ENCODE measurements at places on chromosomes 12 and 14. TPM values are rescaled to one million over a fixed set of nuclear protein-coding genes. Genes with fewer than 3 reads are reported as not detected.

DNA sequence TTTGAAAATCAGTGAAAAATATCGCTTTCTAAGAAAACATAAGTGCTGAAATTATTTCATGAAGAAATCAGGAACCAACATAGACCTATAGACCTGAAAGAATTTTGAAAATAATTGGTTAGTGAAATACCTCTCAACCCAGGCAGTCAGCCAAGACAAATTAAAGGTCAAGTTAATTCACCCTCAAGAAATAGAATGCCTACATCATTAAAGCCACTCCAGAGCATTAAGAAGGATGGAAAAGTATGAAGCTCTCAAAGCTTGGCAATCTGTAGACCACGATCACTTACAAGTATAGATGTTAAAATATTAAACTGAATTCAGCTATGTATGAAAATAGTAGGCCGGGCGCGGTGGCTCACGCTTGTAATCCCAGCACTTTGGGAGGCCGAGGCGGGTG is 48.3 kb downstream of the SFSWAP start:
- no peak for DNase-seq

GRCh38 chr14:60648249-60648933 is 886 bp downstream of the SIX1 start:
- no peak for DNase-seq

- DNase-seq = no peak
These were observed 25.8 kb upstream of the TMCC3 start for GRCh38 chr12:94676031-94676641.

DNA sequence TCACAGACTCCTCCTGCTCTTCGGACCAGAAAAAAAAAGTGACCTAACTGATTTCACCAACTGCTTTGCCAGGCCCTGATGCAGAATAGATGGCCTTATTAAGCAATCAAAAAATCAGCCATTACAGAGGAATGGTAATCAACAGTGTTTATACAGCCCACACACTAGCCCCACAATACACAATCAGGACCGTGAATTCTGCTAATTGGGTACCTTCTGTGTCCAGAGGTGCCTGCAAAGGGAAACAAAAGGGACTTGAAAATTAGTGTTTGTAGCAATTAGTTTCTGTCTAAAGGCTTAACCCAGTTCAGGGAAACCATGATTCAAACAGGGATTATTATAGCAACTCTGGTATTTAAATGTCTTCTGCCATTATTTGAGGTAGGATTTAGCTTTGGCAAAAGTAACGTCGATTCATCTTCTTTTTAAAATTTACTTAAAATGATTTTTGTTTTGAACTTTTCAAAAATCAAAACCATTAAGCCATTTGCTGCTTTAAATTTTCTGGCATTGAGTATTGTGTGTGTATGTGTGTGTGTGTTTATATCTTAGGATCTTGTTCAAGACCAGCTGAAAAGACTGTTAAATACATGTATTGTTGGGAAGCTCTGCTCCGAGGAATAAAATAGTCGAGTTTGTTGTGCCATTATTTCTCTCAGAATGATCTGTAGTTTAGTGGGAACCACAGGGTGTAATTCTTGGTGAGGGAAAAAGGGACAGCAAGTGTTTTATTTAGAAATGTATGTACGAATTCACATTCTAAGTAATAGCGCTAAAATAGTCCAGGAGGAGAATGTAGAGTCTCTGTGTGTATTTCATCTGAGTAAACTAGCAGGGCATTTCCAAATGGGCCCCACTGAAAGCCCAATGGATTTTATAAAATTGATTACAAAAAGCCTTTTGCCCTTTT is 156.1 kb downstream of the PTCSC3 start:
- DNase-seq = no peak

MOK gene
- 42.0 TPM for polyA plus RNA-seq

DNA sequence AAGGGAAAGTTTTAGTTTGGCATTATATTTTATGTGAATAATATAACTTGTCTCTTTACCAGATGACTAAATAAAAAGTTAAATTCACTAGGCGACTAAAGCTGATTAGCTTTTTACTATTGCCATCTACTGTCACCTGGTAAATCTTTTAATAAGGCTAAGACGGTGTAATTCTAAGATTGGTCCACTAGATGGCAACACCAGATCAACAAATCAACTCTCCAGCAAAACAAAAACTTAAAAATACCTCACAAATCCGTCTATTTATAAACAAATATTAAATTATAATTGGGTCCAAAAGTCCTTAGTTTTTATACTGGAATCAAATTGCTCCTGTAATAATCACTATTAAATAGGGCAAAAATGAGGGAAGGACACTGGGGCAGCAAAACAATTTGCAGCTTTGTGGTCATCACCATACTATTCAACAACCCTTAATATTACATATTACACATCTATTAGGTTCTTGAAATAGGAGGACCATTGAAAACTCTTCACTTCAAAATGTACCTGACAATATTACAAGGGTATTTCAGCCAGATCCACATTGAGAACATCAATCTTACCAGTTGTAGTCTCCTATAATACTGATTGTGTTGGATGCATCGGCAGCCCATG is 47.9 kb downstream of the GALC start:
- peak; percentile 20 for DNase-seq

MANSC4 gene
- polyA plus RNA-seq = 0.89 TPM

GRCh38 chr14:76245097-76245496 is 93.4 kb downstream of the GPATCH2L start:
- DNase-seq = no peak

DNA sequence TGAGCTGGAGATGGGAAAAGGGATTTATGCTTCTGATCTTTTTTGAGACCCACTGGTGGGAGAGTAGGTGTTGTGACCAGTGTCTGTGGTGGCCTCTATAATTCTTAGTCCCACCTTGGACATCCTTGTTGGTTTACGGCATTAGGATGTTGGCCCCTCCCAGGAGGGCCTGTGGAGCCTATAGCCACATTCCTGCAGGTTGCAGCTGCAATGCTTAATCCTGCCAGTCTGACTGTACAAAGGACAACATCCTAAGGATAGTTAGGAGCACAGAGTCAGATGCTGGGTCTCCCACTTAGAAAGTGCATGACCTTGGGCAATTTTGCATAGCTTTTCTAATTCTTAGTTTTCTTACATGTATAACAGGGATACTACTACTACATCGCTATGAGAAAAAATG is 150.9 kb upstream of the SLC38A2 start:
- no peak for DNase-seq

JPH4 gene
- 13.5 TPM for polyA plus RNA-seq

DTX1 gene
- 14.5 TPM for polyA plus RNA-seq

DNA sequence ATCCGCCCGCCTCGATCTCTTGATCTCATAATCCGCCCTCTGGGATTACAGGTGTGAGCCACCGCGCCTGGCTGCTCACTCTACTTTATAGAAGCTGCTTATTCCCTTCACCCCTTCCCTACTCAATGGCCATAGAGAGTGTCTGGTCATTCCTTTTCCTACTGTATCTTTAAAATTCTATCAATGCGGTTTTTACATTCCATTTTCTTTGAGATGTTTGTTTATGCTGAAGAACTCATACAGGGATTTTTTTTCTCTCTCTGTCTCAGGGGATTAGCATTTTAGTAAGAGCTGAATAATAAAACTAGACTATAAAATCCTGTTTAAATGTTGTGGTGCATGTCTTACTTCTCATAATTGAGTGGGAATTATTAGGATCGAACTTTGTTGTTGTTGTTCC is 218.6 kb upstream of the FOXN3 start:
- DNase-seq = no peak

DNA sequence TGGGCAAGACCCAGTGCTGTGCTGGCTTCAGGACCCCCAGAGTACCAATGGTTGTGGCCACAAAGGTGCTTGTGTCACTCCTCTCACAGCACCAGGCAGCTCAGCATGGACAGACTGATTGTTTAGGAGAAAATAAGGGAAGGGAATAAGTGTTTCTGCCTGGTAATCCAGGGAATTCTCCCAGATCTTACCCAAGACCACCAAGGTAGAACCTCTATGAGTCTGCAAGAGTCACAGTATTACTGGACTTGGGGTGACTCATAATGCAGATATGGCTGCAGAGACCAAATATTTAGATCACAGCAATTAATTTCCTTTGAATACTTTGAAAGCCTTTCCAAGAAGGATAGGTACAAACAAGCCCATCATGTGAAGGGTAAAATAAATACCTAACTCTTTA is 1178.3 kb upstream of the FLRT2 start:
- no peak for DNase-seq

DNA sequence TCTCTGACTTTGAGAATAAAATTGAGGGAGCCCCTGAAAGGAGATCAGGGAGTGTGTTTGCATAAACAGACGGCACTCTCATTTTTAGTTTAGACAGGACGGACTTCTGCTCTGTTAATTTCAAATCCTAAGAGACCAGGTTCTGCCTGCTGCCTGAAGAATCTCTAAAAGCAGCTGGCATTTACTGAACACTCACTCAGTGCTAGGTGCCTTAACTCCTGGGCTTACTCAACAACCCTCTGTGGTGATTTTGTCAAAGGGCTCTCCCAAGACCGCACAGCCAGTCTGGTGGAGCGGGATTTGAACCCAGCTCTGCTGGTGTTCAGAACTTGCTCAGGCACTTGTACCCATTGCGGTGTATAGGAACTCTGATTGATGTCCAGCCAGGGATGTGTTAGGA is 2.2 kb downstream of the ORAI1 start:
- DNase-seq = no peak

PLEKHD1 gene
- polyA plus RNA-seq = 3.8 TPM

- DNase-seq = no peak
These were observed 27.3 kb downstream of the SPRING1 start for GRCh38 chr12:116710370-116711150.

- DNase-seq = no peak
These were observed 2.1 kb upstream of the RNASE13 start for GRCh38 chr14:21036751-21037150.

DNA sequence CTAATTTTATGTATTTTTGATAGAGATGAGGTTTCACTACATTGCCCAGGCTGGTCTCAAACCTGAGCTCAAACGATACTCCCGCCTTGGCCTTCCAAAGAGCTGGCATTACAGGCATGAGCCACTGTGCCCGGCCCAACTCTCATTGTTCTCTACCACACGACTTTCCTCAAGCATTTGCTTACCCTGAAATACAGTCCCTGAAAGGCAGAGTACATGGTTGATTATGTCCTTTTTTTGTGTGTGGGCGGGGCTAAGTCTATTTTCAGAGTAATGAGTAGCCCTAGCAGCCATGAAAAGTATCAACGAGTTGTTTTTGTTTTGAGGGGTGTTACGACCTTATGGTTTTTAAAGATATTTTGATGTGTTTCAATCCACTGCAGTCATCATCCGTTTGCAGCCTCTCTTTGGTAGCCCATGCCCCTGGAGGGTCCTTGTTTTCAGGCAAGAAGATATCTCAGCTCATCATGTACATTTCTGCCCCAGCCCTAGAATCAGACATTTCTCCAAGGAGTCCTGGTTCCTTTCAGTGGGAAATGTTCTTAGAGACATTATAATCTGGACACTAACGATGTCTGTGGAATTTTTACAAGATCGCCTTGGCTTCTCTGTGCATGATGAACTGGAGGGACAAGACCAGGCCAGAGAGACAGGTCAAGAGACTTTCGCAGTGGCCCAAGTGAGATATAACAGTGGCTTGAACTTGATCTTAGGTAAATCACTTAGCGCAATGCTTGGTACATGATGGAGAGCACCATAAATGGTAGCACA is 8.7 kb downstream of the ACACB start:
- DNase-seq = no peak

DNA sequence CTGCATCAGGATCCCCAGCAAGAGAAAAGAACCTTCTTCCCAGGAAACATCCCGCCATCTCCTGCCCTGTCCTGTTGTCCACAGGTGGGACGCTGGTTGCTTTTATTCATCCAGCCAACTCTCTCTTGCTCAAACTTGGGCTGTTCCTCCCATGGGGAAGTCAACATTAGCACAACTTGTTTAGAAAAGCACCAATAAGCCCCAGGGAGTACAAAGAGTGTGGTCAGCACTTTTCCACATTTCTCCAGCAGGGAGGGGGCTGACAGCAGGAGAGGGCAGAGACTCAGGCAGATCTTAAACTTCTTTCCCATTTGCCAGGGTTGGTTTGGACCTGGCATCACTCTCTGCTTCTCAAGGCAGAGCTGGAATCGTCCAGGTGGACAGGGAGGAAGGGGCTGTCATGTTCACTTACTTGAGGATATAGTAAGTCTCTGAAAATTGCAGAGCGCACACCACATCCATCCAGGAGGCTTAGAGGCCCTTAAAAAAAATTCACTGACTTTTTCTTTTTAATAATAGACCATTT is 74.9 kb downstream of the RBM19 start:
- no peak for DNase-seq

TAS2R7 gene
- not detected for polyA plus RNA-seq

GPR132 gene
- 0.71 TPM for polyA plus RNA-seq

DNA sequence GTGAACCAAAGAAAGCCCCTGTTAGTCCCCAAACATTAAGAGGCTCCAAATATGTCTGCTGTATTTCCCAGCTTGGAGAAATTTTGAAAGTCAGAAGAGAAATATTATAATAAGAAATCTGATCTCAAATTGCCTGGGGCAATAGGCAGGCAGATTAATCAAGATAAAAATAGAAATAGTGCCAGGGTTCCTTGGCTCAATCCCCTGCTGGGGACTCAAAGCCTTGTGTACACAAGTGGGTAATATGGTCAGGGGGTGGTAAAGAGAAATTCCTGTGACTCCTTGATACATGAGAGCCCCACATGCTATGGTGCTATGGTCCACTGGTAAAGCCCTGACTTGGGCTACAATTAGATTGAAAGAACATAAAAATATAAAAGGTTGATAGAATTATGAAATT is 41.3 kb upstream of the ARID2 start:
- peak; percentile 16 for DNase-seq

DNA sequence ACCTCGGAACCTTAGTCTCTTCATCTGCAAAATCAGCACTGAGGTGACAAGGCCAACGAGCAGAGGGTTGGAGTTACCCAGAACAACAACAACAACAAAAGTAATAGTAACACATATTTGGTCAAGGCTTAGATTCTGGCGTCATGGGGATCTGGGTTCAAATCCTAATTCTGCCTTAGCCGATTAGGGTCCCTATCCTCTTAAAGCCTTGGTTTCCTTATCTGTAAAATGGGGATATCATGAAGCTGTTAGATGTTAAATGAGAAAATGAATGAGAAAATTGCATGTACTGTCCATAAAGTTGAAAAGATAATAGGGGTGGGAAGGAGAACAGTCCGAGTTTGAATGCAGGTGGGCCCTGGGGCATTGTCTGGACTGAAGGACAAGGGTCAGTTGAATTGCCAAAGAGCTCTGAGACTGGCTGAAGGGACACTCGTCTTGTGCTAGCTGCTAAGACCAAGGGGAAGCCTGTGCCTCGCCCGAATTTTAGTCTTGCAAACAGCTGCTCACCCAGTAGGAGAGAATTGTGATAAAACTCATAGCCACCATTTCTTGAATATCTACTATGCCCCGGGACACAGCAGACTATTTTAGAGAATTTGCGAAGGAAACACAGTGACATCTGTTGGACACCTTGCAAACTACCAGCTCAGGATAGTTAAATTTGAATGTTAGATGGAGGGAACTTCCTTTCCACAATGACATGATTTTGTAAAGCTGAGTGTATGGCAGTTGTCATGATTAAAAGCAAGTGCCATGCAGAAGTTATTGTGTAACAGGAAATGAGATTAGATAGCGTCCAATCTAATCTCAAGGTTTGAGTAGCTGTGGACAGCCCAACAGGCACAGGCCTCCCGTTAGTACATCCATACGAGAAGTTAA is 6.8 kb upstream of the HNF1A start:
- peak; percentile 52 for DNase-seq

- no peak for DNase-seq
These were observed 1524.7 kb upstream of the TMEM132C start for GRCh38 chr12:126742241-126742641.

GRCh38 chr14:74705613-74706500 is 7.0 kb downstream of the AREL1 start:
- no peak for DNase-seq

KERA gene
- not detected for polyA plus RNA-seq

GRCh38 chr12:9851927-9852326 is 17.2 kb downstream of the CLEC2B start:
- no peak for DNase-seq

SLC25A47 gene
- 0.04 TPM for polyA plus RNA-seq

Measured in renal pelvis (tissue), 12 donors.